ENCODE measurements at places on chromosomes 13 and 19.

GRCh38 chr19:28487999-28488398 lies 725.0 kb downstream of the UQCRFS1 start:
- DNase-seq = no peak

DNA sequence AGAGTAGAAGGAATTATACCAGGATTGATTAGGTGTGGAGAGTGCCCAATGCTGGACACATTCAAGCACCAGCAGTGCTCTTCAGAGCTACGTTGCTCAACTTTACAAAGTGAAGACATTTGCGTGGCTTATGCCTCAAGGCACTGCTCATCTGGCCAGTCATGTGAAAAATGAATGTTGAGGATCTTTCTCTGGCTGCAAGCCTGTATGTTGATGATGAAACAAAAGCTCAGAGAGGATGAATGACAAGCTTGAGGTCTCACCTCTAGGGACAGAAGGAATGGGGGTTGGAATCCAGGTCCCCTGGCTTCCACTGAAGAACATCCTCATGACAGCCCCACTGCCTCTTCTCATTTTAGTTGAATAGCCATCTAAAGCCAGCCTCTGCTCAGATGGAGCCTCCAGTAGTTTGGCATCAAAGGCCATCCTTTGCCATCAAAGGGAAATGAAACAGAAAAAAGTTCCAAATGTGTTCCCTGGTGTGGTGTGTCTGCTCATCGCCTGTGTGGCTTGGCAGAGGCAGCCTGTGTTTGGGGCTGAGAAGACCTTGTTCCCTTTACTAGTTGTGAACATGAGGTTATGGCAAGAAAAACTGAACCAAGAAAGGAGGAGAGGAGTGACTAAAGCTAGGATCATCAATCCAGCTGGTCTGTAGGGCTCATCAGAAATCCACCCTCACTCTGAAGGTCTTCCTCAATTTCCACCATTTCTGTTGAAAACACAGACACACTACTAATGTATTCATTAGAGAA lies 114.0 kb upstream of the KL start:
- no peak for DNase-seq

DNA sequence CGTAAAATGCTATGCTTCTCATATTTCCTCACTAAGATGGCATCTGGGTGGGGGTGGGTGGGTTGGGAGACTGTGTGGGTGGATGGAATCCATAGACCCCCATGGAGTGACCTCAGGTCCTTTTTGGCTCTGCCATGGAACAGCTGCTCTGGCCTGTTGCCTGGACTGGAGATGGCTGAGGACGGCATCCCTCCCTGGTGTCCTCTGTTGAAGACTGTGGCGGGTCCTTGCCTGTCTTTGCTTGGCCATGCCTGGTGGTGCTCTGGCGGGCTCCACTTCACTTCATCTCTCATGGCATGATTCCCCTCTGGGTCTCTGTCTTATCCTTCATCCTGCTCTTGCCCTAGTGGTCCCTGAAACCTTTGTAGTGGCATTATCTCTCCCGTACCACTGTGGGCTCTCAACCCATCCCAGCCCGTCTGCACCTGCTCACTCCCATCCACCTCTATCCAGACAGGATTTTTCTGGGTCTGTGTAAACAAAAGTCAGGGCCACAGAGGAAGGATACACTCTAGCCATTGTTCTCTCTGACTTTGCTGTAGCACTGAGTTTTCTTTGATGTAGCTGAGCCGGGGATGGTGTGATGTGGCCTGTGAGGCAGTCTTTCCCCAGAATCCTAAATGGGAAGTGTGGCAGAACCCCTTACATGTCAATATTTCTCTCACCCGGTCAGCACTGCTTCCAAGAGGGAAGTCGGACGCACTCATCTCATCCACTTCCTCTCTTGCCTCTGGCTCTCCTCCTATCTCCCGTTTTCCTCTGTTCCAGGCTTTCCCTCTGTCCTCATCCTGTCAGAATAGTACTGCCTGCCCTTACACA lies 36.1 kb downstream of the WDFY2 start:
- DNase-seq = no peak

DNA sequence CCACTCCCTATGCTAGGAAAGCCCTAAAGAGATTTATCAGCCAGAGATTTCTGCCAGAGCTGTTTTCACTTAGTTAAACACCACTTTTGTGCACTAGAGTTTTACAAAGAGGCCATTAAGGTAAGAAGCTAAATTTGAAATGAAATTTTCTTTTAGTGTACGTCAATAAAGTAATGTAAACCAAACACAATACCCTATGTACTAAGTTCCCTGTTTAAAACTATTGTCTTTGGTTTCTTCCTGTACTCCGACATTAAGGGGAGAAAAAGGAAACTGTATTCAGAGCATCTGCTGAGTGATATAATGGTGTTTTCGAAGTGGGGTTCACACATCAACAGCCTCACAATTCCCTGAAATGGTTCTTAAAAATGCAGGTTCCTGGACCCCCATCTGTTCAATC lies 40.7 kb upstream of the STARD13 start:
- DNase-seq = no peak

DNA sequence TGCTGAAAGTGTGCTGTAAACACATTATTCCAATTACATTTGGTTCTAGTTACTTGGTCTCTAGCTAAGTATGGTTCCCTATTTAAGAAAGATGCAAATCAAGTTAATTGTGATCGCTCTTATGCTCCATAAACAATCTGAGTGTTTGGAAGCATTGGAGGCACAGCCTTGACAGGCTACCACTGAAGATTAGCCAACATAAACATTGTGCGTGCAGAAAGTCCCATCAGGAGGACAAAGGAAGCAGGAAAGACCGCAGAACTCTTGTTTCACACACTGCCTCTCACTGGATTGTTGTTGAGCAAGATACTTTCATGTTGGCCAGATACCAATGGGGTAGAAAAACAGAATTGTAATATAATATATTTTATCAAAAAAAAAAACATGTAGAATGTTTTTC lies 814.4 kb downstream of the EFNB2 start:
- no peak for DNase-seq

- no peak for DNase-seq
These were observed 117.6 kb upstream of the MAB21L1 start for GRCh38 chr13:35594096-35594495.

- no peak for DNase-seq
These were observed 72.4 kb downstream of the STK24 start for GRCh38 chr13:98504371-98504963.

DNA sequence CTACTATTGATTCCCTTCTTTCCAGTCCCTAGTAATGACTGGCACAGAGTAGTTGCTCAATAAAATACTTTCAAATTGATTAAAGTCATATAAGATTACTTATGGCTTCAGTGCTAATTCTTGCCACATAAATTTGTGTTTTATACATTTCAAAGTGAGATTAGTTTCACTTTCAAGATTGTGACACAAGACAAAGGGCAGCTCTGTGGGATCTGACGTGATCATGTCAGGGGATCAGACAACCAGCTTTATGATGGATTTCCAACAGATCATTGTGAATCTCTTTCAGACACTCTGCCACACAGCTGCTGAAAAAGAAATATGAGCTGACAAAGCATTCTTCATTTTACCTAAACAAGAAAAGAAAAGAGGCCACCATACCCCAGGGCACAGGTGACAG lies 73.4 kb upstream of the POMP start:
- no peak for DNase-seq

GRCh38 chr19:47391510-47392223 lies 27.7 kb downstream of the MEIS3 start:
- DNase-seq = peak; percentile 73

DNA sequence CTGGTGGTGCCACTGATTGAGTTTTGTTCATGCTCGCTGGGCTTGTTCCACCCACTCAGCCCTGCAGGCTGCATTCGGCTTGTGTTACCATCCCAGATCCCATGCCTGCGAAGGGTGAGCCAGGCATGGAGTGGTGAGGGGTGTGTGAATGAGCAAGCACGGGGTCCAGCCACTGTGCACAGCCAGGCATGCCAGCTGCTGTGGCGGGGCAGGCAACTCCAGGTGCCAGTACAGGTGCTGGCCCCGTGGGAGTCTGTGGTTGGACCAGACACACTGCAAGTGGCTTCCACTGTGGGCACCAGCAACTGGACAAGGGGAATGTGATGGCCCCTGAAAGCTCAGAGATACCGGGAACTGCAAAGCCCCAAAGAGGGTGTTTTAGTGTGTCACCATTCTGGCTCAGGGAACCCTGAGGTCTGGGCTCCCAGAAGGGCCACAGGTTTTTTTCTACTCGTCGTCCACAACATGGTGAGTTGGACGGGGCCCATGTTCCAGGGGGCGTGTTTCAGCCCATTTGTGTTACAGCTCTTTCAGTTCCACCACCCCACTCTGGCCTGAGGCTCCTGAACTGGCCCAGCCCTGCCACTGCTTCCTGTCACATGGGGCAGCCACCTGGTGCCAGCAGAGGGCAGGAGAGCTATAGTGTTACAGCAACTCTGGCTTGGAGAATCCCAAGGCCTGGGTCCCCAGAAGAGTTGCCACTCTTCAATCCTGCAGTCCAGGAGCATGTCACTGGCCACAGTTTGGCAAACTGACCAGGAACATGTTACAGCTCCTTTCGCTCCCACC lies 217.0 kb upstream of the OBI1 start:
- no peak for DNase-seq

DNA sequence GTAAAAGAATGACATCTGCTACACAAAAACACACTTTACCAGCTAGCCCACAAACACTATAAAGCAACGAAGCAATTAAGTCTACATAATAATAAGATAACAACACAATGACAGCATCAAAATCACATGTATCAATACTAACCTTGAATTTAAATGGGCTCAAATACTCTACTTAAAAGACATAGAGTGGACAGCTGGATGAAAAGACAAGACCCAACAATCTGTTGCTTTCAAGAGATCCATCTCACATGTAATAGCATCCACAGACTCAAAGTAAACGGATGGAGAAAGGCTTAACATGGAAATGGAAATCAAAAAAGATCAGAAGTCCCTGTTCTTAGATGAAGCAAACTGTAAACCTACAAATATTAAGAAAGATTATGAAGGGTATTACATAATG lies 2175.9 kb downstream of the PCDH9 start:
- DNase-seq = no peak

- no peak for DNase-seq
These were observed 22.1 kb downstream of the ZNF787 start for GRCh38 chr19:56098731-56099568.

- peak; percentile 59 for DNase-seq
These were observed 26.2 kb downstream of the OPA3 start for GRCh38 chr19:45558399-45558878.

GRCh38 chr19:8592231-8593009 lies 15.2 kb upstream of the MYO1F start:
- DNase-seq = peak; percentile 96

- DNase-seq = no peak
These were observed 148.7 kb upstream of the EDNRB start for GRCh38 chr13:78067290-78067689.

GRCh38 chr19:6091771-6092291 lies 18.5 kb downstream of the RFX2 start:
- no peak for DNase-seq

- DNase-seq = no peak
These were observed 460.5 kb downstream of the COG6 start for GRCh38 chr13:40116008-40116407.

GRCh38 chr13:46520166-46520565 lies 32.8 kb upstream of the LRCH1 start:
- no peak for DNase-seq

- DNase-seq = no peak
These were observed 776 bp downstream of the DNAJC3 start for GRCh38 chr13:95677564-95678266.

- DNase-seq = no peak
These were observed 92.9 kb upstream of the UBL3 start for GRCh38 chr13:29943273-29943672.

DNA sequence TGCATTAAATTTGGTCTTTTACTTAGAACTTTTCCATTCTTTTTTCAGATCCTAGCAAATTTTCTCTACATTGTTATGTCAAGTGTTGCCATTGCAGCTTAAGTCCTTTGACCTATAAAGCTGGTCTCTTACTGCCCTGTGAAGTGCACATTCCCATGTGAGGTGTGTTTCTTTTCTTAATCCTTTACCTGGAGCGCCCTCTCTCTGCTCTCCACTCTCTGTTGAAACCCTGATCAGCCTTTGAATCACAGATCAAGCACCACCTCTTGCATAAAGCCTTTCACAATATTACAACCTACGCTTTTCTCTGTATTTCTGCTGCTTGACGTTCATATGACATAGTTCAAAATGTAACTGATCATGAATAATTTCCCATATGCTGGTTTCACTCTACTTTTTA lies 84.8 kb downstream of the PCDH17 start:
- no peak for DNase-seq

GRCh38 chr13:43567608-43568007 lies 219.2 kb downstream of the ENOX1 start:
- DNase-seq = no peak

DNA sequence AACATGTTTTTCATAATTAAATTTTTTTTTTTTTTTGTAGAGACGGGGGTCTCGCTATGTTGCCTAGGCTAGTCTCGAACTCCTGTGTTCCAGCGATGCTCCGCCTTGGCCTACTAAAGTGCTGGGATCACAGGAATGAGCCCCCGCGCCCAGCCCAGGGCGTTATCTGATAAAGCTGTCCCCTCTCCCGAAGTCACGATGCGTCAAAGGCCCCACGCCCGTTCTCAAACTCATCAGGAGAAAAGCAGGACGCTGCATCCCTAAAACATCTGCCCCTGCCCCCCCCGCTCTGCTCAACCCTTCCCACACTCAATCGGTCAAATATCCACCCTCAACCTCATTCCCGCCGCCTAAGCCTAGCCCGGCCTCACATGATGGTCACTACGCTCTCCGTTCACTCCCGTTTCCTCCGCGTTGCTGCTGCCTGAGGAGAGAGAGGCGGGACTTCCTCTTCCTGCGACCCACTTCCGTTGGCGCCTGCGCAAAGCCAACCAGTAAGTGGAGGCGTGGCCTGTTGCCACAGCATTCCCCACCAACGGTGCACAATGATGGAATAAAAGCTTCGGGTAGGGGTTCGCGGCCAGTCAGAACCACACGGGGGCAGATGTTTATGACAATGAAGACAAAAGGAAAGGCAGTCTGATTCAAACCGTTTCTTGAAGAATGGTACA lies at the start of gene SNRPD2:
Gene SNRPD2, minus strand, starts transcription at position 438 of the 671 bp plus-strand sequence. Its CDS starts 65 bp downstream, at position 373.
- peak; percentile 87 for DNase-seq

DNA sequence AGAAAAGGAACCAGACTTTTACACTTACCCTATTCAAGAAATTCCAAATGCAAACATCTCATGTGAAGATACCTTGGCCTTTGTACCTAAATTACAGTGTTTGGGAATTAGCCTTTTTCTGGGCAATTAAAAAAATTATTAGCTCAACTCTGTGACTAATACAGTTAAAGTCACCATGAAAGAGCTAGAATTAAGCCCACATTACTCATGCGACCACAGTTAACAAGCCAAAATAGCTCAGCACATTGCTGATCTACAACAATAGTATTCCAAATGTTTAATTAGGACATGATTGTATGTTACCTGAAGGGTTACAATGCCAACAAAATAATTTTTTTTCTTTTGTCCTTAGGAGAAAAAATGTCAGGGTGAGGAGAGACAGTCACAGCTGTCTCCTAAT lies 263.6 kb upstream of the GPC6 start:
- DNase-seq = no peak

GRCh38 chr19:51219971-51220370 lies 4.9 kb upstream of the CD33 start:
- DNase-seq = no peak

- no peak for DNase-seq
These were observed 22.1 kb upstream of the F7 start for GRCh38 chr13:113083402-113084061.

- no peak for DNase-seq
These were observed at the start of gene CCNA1 for GRCh38 chr13:36432106-36432544. Gene CCNA1 (plus strand): TSS chr13:36432495. CDS start chr13:36433057, 562 bp downstream.

Measured in T follicular helper cell (primary cell).